Fibroblast of skin of right biceps (primary cell): ENCODE measurements at places on chromosomes 3 and 15.

DNA sequence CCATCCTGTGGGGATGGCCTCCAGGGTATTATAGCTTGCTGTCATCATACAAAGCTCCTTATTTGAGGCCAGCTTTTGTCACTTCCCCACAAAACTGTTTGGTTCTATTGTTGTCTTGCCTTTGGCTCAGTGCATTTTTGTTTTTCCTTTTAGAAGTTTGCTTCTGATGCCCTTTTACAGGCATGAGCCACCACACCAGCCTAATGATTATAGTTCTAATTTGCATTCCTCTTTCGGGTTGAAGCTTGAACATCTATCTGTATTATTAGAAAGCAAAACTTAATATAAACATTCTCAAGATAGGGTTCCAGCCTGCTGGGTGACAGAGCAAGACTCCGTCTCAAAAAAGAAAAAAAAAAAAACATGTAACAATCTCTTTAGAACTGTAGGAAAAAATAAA lies 39.8 kb downstream of the SMARCC1 start:
- DNase-seq: no peak

DNA sequence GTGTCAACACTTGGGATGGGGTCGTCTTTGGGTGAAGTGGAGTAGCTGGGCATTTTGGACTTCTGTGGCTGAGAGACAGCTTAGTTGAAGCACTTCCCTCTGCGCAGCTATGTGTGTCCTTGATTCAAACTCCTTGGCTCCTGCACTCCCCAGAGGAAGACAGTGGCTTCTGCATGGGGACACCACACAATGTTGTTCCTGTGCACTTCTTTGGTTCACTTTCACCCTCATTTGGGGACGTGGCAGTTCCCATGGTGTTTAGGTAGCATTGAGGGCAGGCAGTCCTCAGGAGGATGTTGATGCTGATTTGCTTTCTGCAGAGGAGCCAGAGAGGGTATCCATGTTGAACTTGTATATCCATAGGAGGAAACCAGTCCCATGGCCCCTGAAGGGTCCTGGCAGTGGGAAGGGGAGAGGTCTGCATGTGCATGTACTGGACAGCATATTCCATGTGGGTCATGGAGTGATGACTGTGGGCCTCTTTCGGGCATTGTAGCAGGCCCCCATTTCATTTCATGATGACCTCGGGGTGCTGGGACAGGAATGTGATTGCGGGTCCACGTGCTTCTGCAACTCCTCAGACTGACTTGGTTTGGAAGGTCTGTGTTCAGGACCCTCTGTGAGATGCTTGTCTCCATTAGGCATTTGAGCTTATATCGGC lies 135.4 kb downstream of the SNRPN start:
- DNase-seq: no peak

GRCh38 chr15:64070965-64071851 lies 22.4 kb downstream of the CIAO2A start:
- peak; percentile 67 for DNase-seq

- peak; percentile 83 for DNase-seq
Measured at GRCh38 chr3:56314842-56315241, 153.4 kb downstream of the ERC2 start.

DNA sequence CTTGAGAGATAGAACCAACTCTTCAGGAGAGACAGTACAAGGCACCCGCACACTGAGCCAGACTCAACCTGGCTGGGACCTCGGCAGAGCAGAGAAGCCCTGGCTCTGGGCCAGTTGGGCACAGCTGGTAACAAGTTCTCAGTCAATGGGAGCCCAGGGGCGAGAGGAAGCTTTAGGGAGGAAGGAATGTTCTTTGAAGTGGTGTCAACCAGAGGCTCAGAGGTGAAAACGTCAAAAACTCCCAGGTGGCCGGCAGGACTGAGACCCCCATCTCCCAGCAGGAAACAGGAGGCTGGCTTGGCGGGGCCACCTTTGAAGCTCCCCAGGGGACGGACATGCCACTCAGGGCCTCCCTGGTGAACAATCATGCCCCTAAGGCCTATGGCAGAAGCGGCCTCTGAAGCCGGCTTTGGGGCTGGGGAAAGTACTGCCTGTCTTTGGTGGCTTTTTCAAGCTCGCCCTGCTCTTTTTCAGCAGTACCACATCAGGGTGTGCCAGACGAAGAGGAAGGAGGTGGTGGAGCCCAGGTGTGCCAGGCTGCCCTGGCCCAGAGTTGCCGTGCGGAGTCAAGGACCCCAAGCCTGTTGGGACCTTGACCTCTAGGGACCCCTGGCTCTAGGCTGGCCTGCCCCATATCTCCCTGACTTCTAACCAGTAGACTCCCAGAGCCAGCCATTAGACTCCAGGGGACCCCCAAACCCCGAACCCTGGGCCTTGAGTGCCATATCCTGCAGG lies 16.7 kb upstream of the TBC1D21 start:
- DNase-seq: no peak

- DNase-seq: no peak
Measured at GRCh38 chr3:35263477-35263876, 375.8 kb upstream of the ARPP21 start.

GRCh38 chr3:54877730-54878129 lies 50.1 kb downstream of the LRTM1 start:
- DNase-seq: peak; percentile 55

DNA sequence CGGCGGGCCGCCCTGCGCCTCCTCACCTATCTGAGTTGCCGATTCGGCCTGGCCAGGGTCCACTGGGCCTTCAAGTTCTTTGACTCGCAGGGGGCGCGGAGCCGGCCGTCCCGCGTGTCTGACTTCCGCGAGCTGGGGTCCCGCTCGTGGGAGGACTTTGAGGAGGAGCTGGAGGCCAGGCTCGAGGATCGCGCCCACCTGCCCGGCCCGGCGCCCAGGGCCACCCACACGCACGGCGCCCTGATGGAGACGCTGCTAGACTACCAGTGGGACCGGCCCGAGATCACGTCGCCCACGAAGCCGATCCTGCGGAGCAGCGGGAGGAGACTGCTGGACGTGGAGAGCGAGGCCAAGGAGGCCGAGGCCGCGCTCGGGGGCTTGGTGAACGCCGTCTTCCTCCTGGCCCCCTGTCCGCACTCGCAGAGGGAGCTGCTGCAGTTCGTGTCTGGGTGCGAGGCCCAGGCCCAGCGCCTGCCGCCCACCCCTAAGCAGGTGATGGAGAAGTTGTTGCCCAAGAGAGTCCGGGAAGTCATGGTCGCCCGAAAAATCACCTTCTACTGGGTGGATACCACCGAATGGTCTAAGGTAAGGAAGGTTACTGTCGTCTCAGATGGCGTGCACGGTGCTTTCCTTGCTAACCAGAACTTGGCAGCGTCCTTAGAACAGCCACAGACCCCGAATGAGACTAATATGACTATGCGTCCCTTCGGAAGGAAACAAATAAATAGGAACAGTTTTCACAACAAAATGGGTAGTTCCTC lies 567 bp downstream of the TICRR start:
- peak; percentile 27 for DNase-seq

- DNase-seq: peak; percentile 39
Measured at GRCh38 chr15:80727196-80727595, 32.1 kb downstream of the ABHD17C start.

GRCh38 chr3:51982352-51982837 lies 940 bp upstream of the ACY1 start:
- DNase-seq: no peak

- peak; percentile 86 for DNase-seq
Measured at GRCh38 chr15:70826634-70827033, 27.3 kb downstream of the LARP6 start.

GRCh38 chr3:16134173-16134928 lies 40.1 kb upstream of the GALNT15 start:
- DNase-seq: no peak

DNA sequence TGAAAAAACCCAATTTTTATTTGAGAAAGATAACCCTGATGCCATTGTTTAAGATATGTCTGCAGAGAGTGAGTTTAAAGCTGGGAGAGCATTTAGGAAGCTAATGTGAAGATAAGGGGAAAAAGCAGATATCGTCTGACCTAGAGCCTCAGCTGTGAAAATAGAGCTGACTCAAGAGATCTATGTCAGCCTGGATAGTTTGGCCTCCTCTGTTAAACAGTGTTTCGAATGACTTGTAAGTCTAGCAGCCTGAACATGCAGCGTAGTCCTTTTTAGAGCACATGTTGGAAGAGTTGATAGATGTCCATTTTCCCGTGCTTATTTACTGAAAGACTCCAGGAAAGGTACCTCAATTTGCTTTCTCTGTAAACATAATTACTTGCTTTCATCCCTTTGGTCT lies 48.1 kb downstream of the ALCAM start:
- no peak for DNase-seq

- peak; percentile 15 for DNase-seq
Measured at GRCh38 chr3:193620650-193621049, 27.6 kb downstream of the OPA1 start.

DNA sequence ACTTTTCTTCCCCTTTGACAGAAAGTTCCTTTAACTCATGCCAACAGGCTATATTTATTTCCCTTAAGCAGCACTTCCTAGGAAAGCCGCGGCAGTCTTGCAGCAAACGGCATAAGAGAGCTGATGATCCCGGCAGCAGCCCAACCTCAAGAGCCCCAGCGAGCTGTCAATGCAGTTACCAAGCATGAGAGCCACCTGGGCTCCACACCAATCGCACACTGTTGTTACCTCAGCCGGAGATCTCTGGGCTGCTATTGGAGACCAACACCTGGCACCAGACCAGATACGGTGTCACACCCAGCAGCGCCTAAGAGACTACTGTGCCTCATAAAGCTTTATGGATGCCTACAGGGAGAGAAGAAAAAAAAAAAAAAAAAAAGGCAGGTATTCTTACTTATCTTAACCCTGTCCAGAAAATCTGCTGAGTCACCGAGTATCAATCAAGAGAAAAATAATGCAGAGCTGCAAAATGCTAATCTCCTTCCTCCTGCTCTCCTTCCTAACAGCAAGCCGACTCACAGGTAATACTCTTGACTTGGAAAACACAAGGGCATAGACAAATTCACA lies 11.7 kb downstream of the ABCC5 start:
- DNase-seq: peak; percentile 44

GRCh38 chr15:83658430-83659416 lies 4.8 kb downstream of the ADAMTSL3 start:
- no peak for DNase-seq

DNA sequence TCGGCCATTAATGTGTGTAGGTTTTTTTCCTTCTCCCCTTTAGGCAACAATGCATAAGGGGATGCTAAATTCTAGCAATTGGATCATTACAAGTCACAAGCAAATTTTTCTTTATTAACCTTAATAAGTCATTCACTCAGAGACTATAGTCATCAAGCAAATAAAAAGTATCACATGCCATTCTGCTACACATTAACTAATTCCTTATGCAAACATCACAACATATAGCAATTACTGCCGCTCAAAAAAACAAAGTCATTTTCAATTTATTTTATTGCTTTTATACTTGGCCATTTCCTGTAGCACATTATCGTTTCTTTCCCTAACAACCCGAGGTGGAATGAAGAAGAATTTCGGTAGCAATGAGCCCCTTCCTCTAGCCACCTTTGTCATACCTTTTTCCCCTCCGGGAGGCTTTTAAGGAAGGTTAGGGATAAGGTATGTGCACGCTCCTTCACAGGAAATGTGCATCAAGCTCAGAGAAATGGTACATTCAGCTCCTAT lies 421.2 kb downstream of the TIGIT start:
- DNase-seq: no peak

- DNase-seq: no peak
Measured at GRCh38 chr15:33377204-33377603, 66.4 kb downstream of the RYR3 start.

GRCh38 chr3:29745232-29745870 lies 464.5 kb downstream of the RBMS3 start:
- DNase-seq: no peak

GRCh38 chr15:76149291-76149915 lies 89.6 kb downstream of the TMEM266 start:
- DNase-seq: peak; percentile 42

GRCh38 chr15:69713726-69714559 lies 261.3 kb downstream of the RPLP1 start:
- no peak for DNase-seq

DNA sequence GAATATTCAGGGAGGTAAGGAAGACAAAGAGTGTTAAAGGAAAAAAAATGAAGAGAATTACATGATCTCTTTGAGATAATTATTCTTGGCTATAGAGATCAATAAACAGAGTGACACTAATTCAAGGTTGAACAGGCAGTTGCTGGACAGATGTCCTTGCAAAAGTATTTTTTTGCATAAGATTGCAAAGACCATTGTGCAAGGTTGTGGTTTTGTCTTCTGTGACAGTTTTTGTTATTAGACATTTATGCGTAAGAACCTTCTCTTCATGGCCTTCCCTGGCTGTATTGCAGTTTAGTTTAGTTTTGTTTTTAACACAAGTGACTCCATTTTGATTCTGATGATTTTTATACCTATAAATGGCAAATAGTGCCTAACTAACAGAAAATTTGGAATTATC lies 682.8 kb upstream of the ARPP21 start:
- DNase-seq: no peak

DNA sequence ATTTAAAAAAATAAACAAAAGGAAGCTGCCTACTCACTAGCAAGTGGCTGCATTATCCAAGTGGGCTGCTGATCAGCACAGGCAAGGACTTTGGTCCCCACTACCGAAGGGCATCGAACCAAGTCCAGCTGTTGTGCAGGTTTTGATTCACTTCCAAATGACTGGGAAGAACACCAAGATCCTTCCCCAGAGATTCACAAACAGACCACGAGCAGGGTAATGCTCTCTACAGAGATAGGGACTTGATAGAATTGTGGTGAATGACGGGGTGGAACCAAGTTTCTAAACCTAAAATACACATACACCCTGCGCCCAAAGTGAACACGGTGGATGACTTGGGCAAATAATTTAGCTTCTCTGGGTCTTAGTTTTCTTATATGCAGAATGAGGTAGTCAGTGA lies 203.7 kb upstream of the ICE2 start:
- no peak for DNase-seq

DNA sequence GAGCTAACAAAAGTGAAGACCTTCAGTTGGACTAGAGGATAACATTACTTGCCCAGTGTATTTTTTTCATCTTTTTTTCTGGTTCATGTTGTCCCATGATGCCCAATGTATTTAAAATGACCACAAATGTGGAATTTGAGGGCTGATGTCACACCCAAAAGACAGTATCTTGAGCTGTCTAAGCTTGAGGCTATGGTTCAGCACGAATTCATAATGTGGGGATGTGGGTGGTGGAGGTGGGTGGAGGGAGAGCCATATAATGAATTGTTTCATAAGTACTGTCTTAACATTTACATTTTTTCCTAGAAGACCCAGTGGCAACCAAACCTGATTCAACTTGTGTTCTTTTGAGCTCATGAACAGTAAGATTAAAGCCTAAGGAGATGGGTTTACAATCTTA lies 37.5 kb downstream of the CHAC1 start:
- no peak for DNase-seq

- DNase-seq: peak; percentile 66
Measured at GRCh38 chr3:177426106-177426877, 229.0 kb upstream of the TBL1XR1 start.
